Skeletal muscle cell (primary cell): ENCODE measurements at places on chromosomes 13 and 19.

- DNase-seq: no peak
Measured at GRCh38 chr13:57437587-57437986, 194.0 kb upstream of the PCDH17 start.

- DNase-seq: no peak
Measured at GRCh38 chr13:59991395-59991794, 172.3 kb downstream of the DIAPH3 start.

GRCh38 chr13:59879281-59879680, 284.4 kb downstream of the DIAPH3 start:
- DNase-seq: no peak

- no peak for DNase-seq
Measured at GRCh38 chr13:50404769-50405168, 389.5 kb downstream of the KCNRG start.

DNA sequence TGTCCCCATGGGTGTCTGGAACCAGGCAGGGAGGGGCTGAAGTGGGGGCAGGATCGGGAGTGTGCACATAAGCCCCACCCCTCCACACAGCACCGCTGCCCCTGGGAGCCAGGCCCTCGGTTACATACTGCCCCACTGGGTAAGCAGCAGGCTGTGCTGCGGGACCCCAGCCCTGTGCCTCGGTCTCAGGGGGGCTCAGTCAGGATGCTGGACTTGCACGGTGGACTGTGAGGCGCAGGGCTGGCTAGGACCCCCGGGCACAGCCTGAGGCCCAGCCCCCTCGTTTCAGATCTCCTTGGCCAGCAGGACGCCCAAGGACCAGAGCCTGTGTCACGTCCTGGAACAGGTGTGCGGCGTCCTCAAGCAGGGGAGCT, 16.3 kb downstream of the MPND start:
- no peak for DNase-seq

- no peak for DNase-seq
Measured at GRCh38 chr19:45668342-45668871, 386 bp downstream of the GIPR start.

- no peak for DNase-seq
Measured at GRCh38 chr19:12783849-12784393, 7.4 kb upstream of the JUNB start.

GRCh38 chr13:113837560-113838355, 26.1 kb downstream of the GAS6 start:
- DNase-seq: peak; percentile 97

GRCh38 chr19:34165295-34165738, 7.0 kb upstream of the LSM14A start:
- DNase-seq: no peak

DNA sequence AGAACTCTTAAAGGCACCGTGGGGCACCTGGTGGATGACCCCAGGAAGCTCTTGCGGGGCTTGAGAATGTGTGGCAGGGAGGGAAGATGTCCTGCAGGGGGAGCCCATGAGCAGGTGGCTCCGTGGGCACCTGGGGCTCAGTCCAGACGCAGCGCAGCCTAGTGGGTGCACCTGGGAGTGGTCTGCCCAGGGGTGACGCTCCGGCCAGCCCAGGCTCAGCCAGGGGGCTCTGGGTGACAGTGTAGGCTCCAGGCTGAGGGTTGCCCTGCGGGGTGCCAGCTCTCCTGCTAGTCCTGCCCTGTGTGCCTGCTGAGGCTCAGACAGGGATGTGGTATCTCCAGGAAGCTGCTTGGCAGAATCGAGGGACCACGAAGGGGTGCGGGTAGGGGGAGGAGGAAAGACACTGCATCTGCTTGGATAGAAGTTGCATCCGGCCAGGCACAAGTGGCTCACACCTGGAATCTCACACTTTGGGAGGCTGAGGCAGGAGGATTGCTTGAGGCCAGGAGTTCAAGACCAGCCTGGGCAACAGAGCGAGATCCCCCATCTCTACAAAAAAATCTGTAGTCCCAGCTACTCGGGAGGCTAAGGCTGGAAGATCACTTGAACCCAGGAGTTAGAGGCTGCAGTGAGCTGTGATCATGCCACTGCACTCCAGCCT, 15.0 kb upstream of the PGLS start:
- DNase-seq: no peak

DNA sequence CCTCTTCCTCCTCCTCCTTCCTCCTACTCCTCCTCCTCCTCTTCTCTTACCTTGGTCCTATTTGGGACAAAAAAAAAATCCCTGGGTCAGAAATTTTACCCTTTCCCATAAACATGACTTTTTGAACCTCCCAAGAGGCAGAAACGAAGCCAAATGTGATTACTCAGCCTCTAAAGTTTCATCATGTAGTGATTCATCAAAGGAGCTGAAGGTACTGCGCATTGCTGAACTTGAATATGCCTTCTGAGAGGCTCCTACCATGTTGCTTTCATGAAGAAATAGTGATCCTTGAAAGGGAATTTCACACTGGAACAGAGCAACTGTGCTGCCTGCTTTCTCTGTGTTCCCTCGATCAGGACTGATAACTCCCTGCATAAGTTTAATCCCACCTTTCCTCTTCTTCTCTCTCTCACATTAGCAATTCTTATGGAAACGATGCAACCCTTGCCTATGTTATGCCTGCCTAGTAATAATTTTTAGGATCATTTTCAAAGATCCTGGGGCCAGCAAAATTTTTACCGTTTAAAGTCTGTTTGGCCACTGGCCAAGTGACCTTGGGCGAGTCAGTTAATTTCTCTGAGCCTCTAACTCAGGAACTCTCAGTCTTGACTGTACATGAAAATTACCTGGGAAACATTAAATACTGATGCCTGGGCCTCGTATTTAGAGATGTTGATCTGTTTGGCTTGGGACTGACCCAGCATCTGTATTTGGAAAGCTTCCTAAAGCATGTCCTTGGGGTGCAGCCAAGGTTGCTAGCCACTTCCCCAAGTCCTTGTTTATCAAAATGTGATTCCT, 149.5 kb downstream of the DCT start:
- DNase-seq: peak; percentile 96

GRCh38 chr19:43699506-43700394, 16.1 kb upstream of the IRGC start:
- DNase-seq: no peak

DNA sequence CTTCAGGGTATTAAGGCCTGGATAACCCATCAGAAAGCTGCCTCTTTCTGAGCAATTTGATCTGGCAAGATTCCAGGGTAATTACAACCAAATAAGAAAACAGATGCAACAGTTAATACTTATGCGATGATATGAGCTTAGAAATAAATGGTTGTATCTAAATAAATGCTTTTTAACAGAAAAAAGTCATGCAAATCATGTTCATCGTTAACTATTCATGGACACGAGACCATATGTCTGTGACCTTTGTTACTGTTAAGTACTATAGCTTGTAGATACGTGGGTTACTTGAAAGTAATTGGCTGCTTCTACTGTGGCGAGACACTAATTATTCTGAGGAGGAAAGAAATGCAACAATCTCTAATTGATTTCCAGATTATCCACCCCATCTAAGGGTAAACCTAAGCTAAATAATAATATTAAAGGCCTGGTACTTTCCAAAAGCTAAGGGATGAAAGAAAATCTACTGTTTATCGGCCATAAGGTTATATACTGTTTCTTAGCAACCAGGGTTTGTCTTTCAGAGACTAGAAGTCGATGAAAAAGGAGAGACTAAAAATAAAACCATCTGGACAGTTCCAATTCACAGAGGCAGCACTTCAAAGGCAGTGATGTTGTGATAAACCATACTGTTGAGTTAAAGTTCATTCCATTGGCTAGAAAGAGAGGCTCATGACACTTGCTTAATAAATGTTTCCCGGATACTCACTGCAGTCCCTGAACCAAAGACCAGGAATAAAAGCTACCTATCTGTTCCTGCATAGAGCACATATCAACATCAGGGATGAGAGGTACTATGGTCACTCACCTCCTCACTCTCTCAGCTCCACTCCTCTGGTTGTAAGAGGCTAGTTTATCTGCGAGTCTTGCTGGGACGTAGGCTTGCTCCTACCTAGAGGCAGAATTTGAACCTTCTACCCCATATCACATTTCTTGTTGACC, 1.5 kb downstream of the EPSTI1 start:
- DNase-seq: no peak

DNA sequence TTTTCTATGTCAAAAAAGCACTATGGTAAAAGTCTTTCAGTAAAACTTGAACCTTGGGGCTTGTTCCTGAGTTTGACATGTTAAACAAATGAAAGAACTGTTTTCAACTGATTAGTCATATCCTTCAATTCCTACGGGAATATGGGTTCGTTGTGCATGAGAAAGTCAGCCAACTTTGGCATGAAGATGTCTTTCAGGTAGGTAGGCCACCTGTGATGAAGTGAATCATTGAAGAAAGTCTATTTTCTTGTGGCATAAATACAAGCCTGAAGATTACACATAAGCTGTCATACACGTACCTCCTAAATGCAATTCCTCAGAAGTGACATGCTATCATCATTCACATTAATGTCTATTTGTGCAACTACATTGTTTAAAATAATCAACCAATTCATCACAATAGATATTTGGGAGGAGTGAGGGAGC, 513.0 kb downstream of the IRS2 start:
- peak; percentile 60 for DNase-seq

DNA sequence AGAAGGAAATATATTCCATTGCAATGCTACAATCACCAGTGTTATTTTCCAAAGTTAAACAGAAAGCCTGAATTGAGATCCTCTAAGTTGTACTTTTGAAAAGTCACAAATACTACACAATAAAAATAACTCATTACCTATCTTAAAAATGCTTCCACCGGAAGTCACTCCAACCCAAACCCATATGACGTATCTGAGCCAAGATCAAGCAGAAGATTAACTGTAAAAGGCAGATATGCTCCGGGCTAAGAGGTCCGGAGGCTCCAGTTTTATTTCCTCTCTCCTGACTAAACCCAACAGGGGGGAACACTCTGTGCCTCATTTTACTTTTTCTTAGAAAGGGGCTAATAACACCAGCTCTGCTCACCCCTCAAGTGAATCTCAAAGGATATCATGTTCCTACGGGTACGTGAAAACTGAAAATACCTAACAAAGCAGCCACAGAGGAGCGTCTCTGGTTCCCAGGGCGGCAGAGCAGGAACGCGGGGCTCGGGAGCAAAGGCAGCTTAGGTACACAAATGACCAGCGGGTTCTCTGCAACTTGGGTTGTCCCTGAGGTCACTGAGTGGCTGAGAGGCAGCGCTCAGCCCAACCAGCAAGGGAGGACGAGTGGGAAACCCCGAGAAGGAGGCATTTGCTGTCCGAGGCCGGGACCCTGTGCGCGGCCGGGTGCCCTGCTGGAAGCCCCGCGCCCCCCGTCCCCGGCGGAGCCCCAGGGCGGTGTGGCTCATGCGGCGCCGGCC, 750 bp downstream of the RAB20 start:
- DNase-seq: no peak

- no peak for DNase-seq
Measured at GRCh38 chr19:2751438-2751830, 11.6 kb upstream of the SLC39A3 start.

GRCh38 chr13:31946091-31946770, 85.3 kb upstream of the FRY start:
- no peak for DNase-seq
